Stimulated activated CD8-positive, alpha-beta memory T cell treated with anti-CD3 and anti-CD28 coated beads, Interleukin-7, amount 100 ng/mL, for 4 hours (primary cell): ENCODE measurements at places on chromosomes 16 and 17.

DNA sequence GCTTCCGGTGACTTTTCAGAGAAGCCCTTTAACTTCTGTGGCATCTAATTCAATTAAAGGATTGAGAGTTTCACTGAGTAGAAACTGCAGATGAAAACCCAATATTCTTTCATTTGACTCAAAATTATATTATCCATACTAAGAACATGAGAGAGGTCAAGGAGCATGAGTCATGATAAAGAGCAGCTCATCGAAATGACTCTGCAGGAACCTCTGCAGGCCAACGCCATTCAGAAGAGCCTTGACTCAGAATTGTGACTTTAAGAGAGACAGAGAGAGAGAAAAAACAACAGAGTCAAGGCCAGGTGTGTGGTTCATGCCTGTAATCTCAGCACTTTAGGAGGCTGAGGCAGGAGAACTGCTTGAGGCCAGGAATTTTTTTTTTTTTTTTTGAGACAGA, 417.2 kb upstream of the XYLT1 start:
- no peak for DNase-seq

- DNase-seq, result no peak
Measured at GRCh38 chr16:83701494-83701893, 106.3 kb upstream of the HSBP1 start.

DNA sequence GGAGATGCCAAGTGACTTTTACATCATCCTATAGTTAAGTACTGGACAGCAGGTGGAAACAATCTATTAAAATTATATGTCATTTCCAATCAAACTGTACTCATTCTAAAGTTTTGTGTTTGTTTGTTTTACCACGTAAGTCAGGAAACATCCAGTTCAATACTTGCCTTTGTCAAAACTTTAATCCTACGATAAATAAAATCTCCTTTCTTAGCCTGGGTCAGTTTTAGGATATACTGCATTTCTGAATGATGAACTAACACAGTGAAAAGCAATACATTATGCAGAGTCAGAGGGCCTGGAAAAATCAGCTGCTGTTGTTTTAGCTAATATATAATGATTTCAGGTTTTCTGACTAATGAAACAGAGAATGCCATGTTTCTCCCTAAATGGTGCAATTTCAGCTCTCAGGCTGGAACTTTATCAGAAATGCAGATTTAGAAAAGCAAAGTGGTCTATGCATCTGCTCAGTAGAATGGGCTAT, 756.4 kb downstream of the CDH11 start:
- no peak for DNase-seq

- DNase-seq, result no peak
Measured at GRCh38 chr17:11950771-11951519, 46.3 kb downstream of the ZNF18 start.

- DNase-seq, result no peak
Measured at GRCh38 chr16:89011909-89012621, 35.1 kb upstream of the CBFA2T3 start.

- DNase-seq, result no peak
Measured at GRCh38 chr17:45676695-45677094, 107.4 kb upstream of the CRHR1 start.

DNA sequence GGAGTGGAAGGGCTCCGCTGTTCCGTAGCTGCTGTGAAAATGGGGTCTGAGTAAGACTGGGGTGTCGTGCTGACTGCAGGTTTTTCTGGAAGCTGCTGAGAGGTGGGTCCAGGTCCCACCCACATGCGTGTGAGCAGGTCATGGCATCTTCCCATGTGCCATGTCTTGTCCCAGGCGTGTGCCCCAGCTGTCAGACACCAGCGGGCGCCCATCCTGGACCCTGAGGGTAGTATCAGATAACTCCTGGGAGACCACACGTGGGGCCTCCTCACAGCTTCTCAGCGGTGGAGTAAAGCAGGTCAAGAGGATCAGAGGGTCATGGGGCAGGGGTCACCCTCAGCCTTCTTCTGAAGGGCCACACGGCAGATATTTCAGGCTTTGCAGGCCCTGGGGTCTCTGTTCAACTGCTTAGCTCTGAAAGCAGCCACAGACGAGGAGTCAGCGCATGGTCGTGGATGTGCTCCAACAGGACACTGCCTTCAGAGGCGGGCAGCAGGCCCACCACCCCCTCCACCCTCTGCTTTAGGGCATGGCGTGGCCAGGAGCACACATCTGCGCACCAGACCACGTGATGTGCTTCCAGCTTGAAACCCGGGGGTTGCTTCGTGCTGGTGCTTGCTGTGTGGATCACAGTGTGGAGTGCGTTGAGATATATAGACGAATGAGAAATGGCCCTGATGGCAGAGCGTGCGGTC, 68.7 kb downstream of the BANP start:
- no peak for DNase-seq

DNA sequence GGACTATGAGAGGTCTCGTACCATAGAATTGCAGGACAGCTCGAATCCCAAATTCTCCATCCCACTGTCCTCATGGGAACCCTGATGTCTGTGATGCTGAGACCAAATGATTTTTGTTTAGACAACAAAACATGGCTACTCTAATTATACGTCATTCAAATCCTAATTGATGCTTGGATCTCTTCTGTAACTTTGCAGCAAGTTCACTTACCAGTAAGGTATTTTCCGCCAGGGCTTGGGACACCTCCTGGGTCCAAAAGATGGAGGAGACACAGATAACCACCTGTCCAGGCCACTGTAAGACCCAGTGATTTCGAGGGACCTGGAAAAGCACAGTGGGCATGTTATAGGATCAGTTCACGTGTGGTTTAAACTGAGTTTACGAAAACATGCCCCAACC, 92.8 kb downstream of the DNAH3 start:
- DNase-seq, result no peak

DNA sequence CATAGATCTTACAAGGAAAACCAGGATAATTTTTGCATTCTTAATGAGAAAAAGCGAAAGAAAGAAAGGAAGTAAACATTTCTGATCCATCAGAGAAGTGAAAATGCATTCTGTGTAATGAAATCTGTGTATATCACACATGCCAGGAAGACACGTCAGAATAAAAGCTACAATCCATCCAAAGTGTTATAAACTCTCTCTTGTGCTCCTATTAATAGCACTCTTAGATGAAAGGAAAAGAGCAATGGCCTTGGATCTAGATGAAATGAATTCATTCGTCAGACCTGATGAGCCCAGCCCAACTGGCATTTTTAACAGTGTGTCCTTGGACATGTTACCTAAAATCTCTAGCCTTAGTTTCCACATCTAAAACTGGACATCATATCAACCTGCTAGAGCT, 885.5 kb downstream of the CDH11 start:
- DNase-seq, result no peak

DNA sequence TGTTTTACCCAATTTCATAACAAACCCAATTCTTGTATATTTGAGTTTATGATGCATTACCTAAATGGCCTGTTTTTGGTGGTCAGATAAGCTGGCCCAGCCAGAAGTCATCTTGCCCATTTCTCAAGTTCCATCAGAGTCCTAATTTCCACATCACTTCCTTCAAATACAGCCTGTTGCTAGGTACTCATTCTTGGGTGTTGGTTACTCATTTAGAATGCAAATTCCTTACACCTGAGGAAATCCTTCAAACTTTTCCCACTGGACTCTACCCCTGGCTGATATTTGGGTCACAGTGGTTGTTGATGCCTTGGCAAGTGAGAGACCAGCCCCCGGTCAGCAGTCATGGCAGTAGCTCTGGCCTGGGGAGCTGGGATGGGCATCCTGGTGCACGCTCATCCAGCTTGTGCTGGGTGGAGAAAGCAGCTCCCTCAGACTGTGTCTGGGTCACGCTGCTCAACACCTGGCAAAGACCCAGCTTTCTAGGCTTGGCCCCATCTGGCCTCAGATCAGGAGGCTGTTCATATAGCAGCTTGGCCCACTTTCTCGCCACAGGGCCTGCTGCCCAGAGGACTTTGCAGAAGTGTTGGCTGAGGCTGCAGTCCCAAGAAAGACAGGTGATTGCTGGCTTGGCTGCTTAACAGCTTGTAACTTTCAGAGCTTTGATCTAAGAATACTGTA, 25.8 kb downstream of the WSB1 start:
- no peak for DNase-seq

GRCh38 chr17:37488607-37489196, 989 bp upstream of the DUSP14 start:
- DNase-seq, result peak; percentile 64

GRCh38 chr17:54426296-54426886, 474.3 kb upstream of the TOM1L1 start:
- DNase-seq, result no peak

DNA sequence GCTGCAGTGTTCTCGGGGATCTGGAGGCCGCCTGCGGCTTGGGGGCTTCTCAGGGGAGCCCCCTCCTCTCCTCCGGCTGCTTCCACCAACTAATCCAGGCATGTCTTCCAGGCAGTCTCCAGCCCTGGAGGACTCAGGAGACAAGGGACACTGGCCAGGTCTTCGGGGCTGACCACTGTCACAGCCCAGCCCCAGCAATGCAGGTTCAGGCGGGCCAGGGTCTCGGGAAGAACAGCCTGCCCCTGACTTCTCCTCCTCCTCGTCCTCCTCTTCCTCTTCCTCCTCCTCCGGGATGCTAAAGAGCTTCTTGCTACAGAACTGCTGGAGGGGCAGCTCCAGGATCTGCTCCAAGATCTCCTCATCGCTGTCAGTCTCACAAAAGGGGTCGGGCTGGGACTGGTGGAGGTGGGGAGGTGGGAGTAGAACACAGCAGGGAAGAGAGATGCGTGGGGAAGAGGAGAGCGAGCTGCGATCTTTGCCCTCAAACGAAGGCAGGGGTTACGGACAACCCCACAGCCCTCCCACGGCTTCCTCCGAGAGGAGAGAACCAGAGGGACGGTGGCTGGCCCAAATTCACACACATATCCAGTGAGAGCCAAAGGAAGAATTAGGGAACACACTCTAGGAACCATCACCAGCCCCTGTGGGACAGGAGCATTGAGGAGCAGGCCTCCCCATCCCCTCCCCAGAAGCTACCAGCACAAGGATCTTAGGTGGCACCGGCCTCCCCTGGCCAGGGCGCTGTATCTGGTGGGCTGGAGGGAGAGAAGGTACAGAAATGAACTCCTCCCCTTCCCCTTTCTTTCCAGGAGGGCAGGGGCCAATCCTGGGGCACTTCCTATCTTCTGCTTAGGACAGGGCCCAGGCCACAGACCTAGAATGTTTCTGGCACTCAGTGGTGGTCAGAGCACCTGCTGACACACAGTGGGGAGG, 19.3 kb downstream of the TSPOAP1 start:
- DNase-seq, result no peak
